ENCODE measurements at places on chromosomes 16 and 17.
A peak's percentile ranks its signal among the peaks of the same experiment; 100 is the strongest.

DNA sequence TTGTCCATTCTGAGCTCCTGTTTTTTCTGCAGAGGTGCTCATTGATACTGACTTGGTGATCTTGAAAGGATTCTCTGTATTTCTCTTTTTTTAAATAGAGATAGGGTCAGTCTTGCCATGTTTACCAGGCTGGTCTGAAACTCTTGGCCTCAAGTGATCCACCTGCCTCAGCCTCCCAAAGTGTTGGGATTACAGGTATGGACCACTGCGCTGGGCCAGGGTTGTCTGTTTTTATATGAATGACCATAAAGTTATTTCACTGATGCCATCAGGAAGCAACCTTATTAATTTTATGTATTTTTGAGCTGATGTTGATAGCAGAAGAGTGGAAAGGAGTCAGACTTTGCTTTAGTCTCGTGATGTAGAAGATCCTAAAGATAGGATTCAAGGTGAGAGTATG is 35.7 kb upstream of the METTL9 start:
- no peak for DNase-seq

DNA sequence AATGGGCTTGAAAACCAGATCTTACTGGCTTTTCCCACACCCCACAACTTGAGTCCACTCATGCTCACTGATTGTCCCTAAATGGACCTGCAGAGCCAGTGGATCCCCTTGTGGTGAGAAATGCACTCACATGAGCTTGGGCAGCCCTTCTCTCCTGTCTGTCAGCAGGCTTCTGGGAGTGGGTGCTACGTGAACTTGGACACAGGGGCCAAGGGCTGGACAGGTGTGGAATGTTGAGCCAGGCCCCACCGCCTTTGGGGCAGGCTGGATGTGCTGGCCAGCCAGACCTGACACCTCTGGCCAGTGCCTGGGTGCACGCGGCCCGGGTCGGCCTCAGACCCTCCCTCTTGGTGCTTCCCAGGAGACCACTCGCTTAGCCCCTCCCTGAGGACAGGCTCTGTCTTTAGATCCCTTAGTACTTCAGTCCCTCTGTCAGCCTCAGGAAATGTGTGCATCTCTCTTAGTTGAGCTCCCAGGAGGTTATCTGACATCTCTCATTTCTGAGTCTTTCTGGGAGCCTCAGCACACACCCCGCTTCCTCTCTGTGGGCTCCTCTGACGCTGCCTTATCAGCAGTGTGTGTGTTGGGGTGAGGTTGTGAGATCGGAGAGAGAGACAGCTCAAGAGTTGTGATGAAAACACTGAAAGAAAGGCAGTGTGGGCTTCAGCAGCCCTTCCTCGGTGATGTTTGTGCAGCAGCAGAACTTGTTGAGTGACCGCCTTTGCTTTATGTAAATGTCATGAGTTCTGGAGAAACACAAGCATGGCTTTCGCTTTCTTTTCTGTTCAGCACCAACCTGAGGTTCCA is 117.0 kb downstream of the RAB11FIP4 start:
- peak; percentile 68 for DNase-seq

- no peak for DNase-seq
Observed at GRCh38 chr16:1548233-1548632, 14.8 kb downstream of the TMEM204 start.

DNA sequence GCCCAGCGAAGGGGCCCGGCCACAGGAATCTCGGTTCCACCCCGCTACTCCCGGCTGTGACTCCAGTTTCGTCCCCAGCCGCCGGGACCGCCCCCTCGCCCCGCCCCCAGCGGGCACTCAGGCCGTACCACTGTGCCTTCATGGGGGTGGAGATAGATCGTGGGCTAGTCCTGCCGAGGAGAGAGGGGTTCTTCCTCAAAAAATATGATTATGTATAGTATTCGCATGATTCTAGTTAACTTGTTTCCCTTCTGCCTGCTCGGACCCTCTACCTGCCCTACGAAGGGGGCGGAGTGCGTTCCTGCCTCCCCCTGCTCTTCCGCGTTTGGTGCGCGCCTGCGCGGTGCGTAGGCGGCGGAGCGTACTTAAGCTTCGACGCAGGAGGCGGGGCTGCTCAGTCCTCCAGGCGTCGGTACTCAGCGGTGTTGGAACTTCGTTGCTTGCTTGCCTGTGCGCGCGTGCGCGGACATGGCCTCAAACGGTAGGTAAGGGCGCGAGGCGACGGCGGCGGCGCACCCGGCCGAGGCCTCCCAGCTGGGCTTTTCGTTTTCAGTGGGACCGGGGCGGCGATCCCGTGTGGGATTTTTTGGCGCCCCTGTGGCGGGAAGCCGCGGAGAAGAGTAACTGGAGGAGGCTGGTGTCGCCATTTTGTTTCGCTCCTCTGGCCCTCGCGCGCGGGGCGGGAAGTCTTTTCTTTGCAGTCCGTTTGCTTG is at the start of gene FUS:
TSS of gene FUS (plus strand) at position 393 of the 713 bp plus-strand sequence. CDS start at position 469, 76 bp downstream.
- DNase-seq = peak; percentile 91

DNA sequence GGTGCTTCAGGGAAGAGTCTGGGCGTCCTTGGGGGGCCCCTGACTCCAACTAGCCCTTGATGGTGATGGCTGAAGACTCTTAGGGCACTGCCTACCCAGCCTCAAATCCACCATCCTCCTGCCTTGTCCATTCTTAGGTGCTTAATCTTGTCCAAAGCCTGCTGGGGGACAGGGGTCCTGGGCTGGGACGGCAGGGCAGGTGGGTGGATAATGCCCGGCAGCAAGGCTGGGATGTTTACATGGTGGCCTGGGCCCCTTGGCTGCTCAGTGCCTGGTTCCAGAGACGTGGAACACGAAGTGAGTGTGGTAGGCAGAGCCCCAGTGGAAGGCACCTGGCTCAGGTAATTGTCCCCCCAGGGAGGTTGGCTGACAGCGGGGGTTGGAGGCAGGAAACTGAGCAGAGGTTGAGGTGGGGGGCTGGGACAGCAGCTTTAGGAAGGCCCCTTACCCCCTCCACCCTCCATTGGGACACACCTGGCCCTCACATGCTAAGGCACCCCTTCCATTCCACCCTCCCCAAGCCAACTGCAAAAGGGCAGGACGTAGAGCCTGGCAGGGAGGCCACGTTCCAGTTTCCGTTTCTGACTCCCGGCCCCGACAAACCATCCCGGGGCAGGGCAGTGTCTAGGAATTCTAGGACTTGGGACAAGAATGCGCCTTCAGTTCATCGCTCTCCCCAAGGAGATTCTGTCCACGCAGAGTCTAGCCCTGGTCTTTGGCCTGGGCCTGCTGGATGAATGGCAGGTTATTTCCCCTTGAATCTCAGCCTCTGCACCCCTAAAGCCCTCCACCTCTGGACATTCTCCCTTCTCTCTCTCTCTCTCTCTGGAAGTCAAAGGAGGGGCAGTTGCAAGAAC is 1.9 kb downstream of the FOXJ1 start:
- DNase-seq = no peak

GRCh38 chr16:15770512-15770911 is 86.3 kb downstream of the MYH11 start:
- no peak for DNase-seq

DNA sequence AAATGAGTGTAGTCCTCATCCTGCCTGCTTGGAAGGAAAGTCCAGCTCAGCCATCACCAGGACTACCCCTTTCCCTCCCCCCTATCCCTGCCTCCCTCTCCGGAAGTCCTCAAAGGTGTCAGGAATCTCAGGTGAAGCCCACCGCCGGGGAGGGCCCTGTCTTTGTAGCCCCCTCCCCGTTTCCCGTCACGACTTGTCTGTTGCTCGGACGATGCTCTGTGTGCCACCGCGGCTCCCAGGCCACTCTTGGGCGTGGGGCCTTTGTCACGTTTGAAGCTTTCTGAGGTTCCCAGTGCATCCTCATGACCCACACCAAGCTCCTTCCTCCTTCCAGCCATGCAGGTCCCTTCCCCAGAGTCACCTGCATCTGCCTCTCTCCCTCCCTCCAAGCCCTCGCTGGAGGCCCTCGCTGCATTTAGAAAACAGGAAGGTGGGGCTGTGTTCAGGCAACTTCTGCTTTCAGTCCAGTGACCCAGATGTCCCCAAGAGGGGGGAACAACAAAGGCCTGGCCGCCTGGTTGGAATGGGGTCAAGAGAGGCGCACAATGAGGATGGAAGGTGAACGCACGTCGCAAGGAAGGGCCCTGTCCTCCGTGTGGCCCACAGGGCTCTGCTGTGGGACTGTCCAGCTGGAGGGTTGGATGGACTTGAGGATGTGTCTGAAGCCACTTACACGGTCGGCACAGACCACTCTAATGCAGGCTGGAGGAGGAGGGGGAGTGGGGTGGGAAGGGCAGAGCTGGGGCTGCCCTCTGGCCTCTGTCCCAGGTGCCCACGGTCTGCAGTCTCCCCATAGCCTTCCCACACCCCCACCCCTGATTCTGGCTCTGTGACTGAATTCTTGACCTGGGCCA is 59.9 kb downstream of the OR1D5 start:
- no peak for DNase-seq

DNA sequence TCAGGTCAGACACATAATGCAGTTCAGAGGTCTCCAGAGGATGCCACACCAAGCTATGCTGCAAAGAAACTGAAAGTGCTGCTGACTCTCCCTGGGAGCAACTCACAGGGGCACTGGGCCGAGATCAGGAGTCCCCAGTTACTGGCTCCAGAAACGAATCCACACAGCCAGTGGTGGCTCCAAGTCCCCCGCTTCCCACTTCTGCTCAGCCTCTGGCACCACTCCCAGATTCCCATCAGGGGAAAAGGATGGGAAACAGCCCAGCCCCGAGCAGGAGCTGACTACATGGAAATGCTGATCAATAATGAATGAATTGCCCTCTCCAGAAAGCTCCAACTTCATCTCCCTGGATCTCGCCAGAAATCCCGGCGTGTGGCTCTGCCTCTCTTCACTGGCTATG is 62.3 kb upstream of the CDH5 start:
- DNase-seq = no peak

GRCh38 chr17:9670596-9670995 is 25.3 kb downstream of the USP43 start:
- no peak for DNase-seq

GRCh38 chr17:3475812-3476610 is at the start of gene ASPA:
Gene ASPA, plus strand, starts transcription at chr17:3475997. Its CDS starts 163 bp downstream, at chr17:3476160.
- no peak for DNase-seq

DNA sequence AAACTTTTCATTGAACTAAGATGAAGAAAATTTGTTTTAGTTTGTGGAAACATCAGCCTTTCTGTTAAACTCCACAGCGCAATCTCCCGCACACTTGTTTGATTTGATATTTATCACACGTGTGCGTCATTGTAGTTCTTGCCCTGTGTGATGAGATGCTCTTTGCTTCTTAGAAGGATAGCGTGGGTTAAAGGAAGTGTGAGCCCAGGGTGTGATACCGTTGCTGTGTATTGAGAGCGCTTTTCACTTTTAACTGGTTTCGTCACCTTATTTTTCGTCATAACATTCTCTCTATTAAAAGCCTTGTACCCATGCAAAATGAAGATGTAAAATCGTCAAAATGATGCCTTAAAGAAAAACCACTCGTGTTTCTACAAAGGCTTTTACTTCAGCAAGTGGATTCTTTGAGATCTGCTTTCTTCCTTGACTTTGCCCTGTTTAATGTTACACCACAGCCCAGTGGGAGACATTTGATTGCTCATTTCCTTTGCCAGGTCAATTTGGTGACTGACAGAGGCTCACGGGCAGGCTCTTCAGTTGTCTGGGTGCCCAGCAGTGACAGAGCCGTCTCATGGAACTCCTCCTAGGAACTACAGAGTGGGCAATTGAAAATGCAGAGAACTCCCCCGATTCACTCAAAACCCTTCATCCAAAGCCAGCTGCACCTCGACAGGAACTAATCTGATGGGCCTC is 61.1 kb downstream of the RPA1 start:
- DNase-seq = peak; percentile 12

- no peak for DNase-seq
Observed at GRCh38 chr17:28553000-28553505, 629 bp upstream of the UNC119 start.

- peak; percentile 50 for DNase-seq
Observed at GRCh38 chr17:1109606-1110540, 69.9 kb downstream of the ABR start.

- DNase-seq = no peak
Observed at GRCh38 chr17:79573196-79573896, 37.5 kb downstream of the RBFOX3 start.

DNA sequence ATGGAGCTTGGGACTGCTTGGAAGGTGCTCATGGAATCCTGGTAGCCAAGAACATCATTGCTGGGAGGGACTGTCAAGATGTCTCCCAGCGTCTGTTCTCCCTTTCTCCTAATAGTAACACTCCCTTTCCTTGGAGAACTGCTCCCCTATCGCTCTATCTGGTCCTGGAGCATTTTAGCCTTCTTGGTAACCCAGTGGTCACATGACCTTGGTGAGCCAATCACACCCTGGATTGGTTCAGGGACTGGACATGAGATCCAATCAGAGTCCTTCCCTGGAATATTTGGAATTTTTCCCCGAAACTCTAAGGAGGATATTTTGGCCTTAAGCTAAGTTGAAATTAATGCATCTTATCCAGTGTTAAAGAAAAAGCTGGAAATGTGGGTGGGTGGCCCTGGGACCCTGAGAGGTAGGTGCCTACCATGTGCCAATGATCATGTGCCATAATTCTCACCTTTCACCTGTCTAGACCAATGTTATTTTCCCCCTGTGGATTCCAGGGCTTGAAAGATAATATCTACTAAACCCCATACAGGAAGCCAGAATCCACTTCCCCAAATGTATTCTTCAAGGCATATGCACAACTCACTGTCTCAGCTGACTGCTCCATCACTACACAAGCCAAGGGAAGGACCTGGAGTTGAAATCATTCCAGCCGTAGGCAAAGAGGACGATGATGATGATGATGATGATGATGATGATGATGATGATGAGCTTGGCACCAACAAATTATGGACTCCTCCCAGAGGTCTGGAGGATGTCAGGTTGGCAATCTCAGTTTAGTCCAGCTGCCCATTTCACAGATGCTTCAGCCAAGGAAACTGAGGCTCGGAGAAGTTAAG is 193.2 kb downstream of the RAB11FIP4 start:
- no peak for DNase-seq

DNA sequence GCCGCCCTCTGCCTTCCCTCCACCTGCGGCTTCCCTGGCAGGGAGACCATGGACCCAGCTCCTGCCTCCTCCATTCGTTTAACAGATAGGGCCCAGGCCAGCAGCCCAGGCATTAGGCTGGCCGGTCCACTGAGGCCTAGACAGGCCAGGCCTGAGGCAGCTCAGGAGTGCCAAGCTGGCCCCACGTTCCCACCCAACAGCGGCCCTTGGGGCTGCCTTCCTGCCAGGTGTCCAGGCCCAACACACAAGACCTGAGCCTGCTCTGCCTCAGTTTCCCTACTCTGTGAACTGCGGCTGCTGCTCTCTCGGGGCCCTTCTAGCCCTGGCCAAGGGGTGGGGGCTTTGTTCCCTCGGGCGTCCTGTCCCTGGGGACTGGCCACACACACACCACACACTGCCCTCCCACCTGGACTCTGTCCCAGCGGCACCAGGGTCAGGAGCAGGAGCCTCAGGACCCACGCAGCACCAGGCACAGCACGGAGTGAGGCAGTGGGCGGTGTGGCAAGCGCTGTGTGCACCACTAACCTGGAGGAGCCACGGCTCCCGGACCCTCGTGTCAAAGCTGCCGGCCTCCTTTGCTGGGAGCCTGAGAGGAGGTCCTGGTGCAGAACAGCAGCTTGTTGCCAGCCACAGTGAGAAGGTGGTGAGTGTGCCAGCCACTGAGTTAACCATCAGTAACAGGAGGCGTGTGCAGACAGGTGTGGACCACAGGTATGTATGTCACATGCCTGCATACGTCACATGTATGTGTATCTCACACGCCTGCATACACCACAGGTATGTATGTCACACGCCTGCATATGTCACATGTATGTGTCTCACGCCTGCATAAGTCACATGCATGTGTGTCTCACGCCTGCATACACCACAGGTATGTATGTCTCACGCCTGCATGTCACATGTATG is 14.6 kb upstream of the CDH15 start:
- no peak for DNase-seq
